Stimulated activated CD8-positive, alpha-beta memory T cell treated with anti-CD3 and anti-CD28 coated beads, Interleukin-2, amount 100 ng/mL, for 48 hours (primary cell): ENCODE measurements at places on chromosomes 3 and 15.

- DNase-seq, result no peak
Observed at GRCh38 chr15:72912121-72912520, 128.6 kb upstream of the ADPGK start.

- DNase-seq, result no peak
Observed at GRCh38 chr3:17307887-17308286, 423.1 kb downstream of the PLCL2 start.

DNA sequence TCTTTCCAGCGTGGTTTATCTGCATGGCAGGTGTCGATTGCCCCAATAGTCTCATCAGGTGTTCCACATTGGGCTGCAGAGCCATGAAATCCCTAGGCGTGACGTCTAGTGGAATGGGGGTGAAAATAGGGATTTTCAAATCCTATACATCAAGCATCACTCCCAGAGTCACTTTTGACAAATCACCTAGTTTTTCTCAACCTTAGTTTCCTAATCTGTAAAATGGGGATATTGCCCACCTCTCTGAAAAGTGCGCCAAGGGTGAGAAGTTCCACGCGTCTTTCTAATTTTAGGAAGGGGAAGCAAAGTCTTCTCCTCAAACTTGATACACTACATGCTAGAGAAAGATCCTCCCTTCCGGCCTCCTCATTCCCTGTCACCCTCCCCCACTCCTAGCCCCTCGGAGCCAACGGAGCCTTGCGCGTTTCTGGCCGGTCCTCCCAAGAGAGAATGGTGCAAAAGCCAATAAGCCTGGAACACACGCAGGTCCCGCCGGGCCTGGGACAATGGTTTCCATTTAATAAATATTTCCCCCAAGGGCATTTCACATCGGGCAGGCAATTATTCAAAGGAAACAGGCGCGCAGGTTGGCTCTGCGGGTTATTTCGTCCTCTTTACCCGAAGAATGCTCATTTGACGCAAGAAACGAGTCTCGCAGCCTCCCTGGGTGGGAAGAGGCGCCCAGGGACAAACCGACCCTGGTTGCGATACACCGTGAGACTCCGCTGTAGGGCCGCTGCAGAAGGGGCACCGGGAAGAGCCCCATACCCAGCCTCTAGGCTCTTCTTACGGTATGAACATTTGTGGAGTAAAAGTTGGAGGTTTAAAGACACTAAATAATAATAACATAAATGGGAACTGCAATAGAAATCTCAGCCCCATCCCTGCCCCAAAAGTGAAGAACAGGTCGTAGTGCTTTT, 1.2 kb upstream of the SOX14 start:
- no peak for DNase-seq

- DNase-seq, result no peak
Observed at GRCh38 chr3:117282566-117282965, 573.0 kb downstream of the TUSC7 start.

GRCh38 chr3:193790086-193790990, 197.3 kb downstream of the OPA1 start:
- no peak for DNase-seq

- DNase-seq, result peak; percentile 27
Observed at GRCh38 chr15:41870689-41871081, 23.2 kb downstream of the SPTBN5 start.

DNA sequence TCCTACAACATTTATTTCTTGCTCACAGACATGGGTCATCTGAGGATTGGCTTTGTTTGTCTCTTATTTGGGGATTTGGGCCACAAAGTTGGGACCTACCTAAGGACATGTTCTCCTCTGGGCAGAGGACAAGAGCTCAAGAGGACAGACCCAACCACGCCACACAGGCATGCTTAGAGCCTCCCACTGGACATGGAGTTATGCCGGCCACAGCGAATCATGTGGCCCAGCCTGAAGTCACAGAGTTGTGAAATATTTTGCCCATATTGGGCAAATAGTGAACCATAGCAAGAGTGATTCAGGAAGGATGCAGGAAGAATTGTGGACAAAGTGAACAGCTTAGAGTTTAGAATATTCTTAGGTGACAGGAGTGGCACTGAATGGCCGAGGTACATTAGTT, 9.9 kb downstream of the TRAK1 start:
- no peak for DNase-seq

DNA sequence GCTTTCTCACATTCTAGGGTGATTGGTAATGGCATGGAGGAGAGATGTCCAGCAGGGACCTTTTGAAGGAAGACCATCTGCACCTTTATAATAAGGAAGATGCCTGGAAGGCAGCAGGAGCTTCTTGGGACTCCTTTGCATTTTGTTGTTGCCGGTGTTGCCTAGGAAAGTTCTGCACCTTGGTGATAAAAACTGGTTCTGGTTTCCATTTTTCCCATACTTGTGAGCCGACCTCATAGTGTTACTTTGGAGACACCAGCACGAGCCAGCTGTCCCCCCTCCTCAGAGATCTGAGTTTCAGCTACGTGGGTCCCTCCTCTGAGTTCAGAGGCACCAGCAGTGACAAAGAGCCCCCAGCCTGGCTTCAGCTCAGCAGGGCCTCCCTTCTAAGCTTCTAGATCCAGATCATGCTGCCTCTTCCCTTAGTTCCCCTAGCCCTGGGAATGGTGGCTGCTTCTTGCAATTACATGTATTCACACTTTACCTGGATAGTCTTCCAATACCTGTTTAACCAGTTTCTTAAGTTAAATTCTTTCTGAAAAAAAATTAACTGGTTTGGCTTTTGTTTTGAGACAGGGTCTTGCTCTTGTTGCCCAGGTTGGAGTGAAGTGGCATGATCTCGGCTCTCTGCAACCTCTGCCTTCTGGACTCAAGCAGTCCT, 18.0 kb upstream of the FSTL1 start:
- DNase-seq, result no peak

DNA sequence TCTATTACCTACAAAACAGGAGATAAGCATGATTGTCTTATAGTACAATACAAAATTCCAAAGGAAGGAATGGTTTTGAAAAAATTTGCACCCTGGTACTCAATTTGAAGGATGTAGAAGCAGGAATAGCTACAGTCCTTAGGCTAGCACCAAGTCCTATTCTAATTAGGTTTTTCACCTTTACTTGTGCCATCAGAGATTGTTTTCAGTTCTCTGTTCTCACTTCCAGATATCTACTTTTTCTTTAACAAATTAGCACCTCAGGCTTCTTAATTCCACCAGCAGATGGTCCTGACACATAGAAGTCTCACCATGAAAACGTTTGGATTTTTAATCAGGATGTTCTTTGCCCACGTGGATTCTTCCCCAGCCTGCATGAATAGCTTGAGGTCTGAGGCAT, 43.8 kb downstream of the IL5RA start:
- no peak for DNase-seq

DNA sequence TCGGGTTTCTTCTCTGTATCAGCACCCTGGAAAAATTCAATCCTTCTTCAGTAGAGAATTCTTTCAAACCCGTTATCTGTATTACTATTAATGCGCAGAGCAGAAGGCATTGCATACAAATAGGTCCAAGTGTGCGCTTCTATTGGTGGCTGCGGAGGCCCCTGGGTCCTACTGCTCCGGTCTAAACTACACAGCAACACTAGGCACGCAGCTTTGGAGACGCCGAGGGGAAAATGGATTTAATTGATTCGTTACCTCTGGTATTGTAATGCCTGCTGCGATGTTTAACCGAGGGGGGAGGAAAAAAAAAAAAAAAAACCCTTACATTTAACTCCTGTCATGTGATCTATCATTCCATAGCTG, at the start of gene ROBO1:
ROBO1 (minus strand) TSS at position 94 of the 363 bp plus-strand sequence.
- DNase-seq, result no peak

DNA sequence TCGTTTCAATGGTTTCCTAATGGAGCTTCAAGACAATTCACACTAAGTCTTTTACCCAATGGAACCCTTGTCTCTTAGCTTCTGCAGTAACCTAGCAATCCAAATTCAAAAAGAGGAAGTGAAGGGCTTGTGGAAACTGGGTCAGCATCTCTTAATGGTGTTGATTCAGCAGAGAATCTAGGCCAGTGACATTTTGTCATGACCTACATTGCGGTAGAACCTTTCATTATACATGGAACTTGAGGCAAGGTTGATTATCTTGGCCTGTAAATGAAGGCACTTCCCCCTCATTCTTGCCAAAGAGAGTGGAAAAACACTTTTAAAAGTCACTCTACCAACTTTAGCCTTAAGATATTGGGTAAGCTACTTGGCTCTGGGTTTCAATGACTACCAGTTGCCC, 42.8 kb downstream of the C2CD4B start:
- no peak for DNase-seq

- no peak for DNase-seq
Observed at GRCh38 chr15:85489773-85490493, 109.5 kb downstream of the AKAP13 start.

GRCh38 chr3:10774129-10774670, 41.8 kb upstream of the SLC6A11 start:
- DNase-seq, result no peak

DNA sequence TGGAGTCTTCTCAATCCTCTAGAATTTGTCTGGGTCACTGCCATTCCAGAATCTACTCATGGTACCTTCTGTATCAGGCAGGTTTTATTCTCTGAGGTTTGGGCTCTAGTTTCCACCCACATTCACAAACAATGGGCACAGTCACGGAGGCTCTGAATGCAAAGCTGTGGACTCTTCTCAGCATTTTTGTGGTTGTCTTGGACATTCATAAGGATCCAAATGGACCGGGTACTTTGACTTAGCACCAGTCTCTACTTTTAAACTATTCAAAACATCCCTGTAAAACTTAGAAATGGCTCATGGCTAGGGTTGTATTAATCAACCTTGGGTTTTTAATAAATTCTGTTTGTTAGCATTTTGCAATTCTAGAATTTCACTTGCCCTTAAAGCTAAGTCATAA, 277.9 kb upstream of the THBS1 start:
- DNase-seq, result no peak

- no peak for DNase-seq
Observed at GRCh38 chr15:74431645-74432044, 2.1 kb downstream of the SEMA7A start.

- no peak for DNase-seq
Observed at GRCh38 chr15:39468828-39469227, 112.1 kb upstream of the THBS1 start.

DNA sequence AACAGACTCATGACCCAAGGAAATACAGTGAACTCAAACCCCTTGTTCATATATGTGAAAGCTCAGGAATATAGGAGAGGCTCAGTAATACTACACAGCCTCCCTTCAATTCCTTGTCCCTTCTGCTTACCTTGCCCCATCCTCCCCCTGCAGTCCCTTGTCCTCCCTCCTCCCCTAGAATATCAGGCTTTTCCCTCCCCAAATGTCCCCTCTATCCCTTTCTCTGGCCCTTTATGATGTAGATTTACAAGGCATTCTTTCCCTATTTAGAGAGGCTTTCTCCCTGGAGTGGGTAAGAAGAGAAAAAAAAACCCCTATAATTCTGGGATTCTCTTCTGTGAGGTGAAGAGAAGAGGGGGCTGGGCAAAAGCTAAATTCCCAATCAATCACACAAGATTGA, 64.9 kb upstream of the KBTBD8 start:
- no peak for DNase-seq

DNA sequence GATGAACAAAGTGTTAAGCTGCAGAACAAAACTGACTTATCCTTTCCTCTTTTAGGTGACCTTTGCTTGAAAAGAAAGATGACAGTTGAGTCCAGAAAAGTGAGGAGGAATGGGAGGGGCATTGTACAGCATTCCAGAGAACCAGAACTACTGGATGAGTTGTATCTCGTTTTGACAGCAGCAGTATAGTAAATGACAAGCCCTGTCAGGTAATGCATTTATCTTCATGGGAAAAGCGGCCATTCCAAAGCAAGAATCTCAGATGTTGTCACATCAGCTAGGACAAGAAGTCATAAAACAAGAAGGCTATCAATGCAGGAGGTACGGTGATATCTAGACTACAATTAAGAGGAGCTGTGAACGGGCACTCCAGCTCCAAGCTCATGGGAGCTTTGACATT, 421.5 kb downstream of the MAGI1 start:
- DNase-seq, result no peak

GRCh38 chr3:94081884-94082283, 19.0 kb downstream of the NSUN3 start:
- no peak for DNase-seq

- DNase-seq, result no peak
Observed at GRCh38 chr15:68346979-68347378, 69.4 kb downstream of the FEM1B start.

- no peak for DNase-seq
Observed at GRCh38 chr15:97012986-97013385, 682.5 kb downstream of the NR2F2 start.

DNA sequence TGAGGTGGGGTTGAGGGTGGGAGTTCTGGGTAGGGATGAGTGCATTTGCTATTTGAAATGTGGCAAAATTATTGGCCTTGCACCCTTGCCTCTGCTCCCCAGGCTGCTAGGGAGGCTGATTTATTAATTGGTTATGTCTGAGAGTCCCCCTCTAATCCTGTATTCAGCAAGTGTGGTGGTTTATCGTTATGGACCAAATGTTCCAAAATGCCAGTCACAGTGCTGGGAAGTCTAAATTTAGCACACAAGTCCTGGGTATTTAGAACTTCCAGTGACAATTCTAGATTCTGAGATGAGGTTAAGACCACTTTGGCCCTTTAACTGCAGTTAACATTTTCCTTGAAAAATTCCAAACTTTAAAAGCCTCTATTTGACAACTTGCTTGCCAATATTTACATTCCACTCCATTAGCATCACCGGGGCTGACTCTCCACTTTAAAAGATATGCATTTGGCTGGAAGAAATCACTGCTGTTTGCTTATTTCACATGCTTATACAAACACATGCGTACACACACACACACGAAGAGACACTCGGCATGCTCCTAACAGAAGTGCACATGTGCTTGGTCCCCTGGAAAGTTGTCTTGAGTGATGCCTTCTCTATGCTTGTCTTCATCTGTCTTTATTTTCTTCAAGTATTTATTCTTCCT, 247.7 kb downstream of the IL20RB start:
- DNase-seq, result no peak

DNA sequence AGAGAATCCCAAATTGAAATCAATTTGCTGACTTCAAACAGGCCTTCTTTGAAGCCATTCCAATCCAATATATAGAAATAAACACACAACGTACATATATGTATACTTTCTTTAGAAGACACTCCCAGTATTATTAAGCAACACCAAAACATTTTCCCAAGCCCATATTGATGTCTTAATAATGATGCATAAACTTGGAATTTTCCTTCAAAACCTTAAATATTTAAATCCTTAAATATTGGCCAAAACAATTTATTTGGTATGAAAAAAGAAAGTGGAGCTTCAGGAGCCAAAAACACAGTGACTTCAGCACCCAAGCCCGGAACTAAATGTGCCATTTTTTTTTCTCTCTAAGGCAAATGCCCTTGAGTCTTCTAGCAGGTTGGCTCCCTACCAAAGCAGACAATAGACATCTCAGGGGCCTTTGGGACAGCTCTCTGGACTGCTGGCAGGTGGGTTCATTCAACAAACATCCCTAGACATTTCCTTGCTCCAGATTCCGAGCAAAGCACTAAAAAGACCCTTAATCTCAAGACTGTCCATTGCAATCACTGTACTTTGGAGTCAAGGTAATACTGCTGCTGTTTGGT, 384.7 kb downstream of the NTRK3 start:
- DNase-seq, result no peak
